LHCN-M2 (cell line): ENCODE measurements at places on chromosomes 7 and 10. TPM values are rescaled to one million over a fixed set of nuclear protein-coding genes. Genes with fewer than 3 reads are reported as not detected.

- DNase-seq, result peak; percentile 67
Measured at GRCh38 chr10:22605168-22605567, 109.2 kb downstream of the PIP4K2A start.

Gene KNDC1
- 0.11 TPM in 1 of 2 replicates, not detected in the other for total RNA-seq

GRCh38 chr7:51613911-51614357 lies 297.3 kb upstream of the COBL start:
- no peak for DNase-seq

Gene CCDC146
- total RNA-seq, result 0.92 and 2.1 TPM in 2 replicates

DNA sequence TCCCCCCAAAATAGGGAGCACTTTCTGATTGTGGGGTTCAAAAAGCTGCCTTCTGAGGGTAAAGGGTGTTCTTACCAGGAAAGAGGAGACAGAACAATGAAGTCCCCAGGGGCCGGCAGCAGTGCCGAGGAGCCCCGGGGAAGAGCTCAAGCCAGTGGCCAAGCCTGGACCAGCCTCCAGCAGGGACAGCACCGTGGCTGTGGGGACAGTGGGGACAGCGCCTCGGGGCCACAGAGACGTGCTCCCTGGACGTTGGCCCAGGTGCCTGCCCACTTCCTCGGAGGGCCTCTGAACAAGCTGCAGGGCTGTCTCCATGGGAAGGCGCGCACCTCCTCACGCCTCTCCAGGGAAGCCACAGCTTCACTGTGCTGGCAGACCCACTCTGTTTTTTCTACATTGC lies 312.6 kb downstream of the PTPRN2 start:
- DNase-seq, result no peak

Gene MYOZ1
- total RNA-seq, result not detected in 2 replicates

DNA sequence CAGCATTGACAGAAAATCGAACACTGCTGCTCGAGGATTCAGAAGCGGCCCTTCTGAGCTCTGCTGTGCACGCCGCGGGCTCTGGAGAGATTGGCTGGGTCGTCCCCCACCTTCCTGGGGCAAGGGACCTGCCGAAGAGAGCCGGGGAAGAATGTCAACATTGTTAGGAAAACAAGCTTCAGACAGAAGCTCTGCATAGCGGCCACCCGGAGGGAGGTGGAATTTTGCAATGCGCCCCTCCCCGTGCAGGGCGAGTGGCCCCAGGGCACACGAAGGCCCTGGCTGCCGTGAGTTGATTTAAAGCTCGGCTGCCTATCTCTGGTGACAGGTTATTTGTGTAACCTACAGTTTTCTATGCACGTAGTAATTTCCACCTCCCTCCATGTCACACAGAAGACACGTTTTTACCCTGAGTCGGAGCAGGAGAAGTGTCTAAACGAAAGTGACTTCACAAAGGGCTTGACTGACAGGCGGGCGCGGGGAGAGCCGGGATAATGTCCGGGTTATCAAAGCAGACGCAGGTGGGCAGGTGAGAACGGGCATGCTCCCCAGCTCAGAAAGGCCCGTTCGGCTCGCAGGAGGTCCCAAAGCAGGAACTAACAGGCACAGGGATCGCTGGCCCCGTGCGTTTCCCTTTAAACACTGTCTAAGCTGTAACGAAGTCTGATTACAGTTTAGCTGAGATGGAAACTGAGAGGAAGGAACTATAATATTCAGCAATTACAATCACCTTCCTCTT lies 84.6 kb downstream of the PDGFA start:
- no peak for DNase-seq

- no peak for DNase-seq
Measured at GRCh38 chr10:75513292-75513885, 82.0 kb downstream of the LRMDA start.

- DNase-seq, result peak; percentile 18
Measured at GRCh38 chr10:121873236-121873635, 54.6 kb downstream of the ATE1 start.

DNA sequence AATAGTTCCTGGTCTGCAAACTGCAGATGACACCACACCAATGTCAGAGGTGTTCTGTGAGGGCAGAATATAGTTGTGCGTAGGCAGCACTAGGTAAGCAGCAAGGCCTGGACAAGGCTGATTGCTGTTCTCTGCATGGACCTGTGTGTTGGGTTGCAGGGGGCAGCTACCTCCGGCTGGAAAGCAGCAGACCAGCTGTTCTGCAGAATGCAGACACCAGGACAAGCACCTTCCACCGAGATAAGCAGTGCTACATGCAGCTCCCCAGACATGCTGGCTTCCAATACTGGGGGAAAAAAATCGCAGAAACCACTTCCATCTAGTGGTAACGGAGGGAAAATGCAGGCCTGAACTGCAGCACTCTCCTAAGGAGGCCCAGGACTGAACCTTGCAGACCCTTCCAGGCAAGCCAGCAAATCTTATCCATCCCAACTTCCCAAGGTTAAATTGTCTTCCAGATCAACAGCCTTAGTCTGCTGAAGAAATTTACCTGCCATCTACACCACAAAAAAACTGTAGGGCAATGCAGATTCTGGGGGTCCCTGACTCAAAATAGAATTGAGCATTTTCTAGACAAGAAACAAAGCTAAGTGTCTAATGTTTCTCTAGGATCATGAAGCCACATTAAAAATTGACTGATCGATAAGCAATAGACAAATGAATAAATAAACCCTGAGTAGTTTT lies 50.5 kb upstream of the COBL start:
- peak; percentile 56 for DNase-seq

DNA sequence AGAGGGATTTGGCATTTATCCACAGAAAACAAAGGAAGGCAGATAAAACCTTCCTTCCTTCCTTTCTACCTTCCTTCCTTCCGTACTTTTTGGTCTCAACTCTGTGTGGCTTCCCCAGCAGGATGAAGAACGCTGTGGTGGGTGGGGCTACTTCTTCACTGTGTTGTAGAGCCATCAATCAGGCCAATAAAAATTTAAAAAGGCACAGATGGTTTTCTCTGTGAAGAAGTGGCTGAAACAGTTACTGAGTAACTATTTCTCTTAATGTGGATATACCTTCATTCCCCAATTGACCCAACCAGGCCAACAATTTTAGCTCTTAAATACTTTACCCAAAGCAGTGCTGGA lies 75.8 kb downstream of the ZNF92 start:
- no peak for DNase-seq

DNA sequence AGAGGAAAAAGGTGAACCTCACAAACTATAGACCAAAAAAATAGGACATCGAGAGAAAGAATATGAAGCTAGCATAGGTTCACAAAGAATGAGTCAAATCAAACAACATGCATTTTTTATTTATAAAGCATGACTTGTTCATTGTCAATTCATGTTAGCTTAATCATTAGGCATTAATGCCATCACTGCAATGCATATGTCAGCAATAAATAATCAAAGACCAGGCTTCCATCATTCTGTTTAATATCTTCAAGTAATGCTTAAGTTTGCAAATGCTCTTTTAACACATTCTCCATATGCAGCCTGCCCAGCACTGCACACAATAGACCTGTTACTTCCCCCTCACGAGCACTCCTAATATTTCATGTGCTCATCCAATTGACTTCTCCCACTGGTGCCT lies 8.9 kb upstream of the MAGI2 start:
- DNase-seq, result no peak

GRCh38 chr10:96576277-96576980 lies 10.4 kb downstream of the TM9SF3 start:
- no peak for DNase-seq

GRCh38 chr7:87210506-87210905 lies 9.0 kb downstream of the TMEM243 start:
- no peak for DNase-seq

Gene IL6
- total RNA-seq, result 1.7 TPM in 1 of 2 replicates, not detected in the other

DNA sequence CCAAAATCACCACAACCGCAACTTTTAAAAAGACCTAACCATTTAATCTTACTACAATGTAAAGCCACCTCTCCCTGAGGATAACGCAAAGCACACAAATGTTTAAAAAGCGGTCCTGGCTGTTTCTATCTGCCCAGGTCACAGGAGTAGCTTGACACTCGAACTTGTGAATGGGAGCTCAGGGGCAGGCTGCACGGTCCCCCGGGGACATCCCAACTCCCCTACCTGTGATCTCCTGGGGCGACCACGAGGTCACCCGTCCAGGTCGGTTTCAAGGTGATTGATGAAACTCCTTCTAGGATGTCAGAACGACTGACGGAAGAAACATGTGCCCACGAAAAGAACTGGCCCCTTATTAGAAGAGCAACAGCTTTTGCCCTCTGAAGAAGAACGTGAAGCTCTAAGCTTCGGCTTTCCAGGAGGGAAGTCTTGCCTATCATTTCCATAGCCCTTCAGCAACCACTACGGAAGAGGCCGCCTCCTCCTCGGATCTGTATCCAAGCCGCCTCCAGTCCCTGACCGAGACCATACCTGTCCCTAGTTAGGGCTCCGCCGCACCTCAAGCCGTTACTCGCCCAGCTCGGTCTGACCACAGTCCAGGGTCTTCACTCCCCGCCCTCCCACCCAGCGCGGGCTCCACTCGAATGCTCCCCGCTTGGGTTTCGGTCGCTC lies 459 bp downstream of the CYCS start:
- DNase-seq, result peak; percentile 12

- DNase-seq, result no peak
Measured at GRCh38 chr7:111183321-111183720, 92.4 kb downstream of the LRRN3 start.

DNA sequence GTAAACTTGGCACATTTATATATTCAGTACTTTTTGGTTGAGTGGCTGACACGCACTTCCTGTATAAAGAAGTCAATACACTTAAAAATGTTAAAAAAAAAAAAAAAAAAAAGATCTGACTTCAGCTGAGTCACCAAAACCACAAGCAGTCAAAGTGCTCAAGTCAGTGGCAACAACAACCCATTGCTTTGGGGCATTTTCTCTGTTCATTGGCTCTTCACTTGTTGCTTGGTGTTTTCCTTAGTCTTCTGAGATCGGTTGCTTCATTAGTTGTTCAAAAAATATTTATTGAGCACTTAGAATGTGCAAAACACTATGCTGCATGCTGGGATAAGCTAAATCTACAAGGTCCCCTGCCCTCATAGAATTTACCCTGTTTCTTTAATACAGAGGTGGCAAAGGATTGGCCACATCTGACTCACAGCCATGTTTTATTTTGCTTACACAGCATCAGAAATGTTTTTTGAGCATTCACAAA lies 63.7 kb downstream of the ZNRF2 start:
- peak; percentile 90 for DNase-seq

- no peak for DNase-seq
Measured at GRCh38 chr10:43822631-43823580, 174.2 kb upstream of the ZNF32 start.

GRCh38 chr7:129748356-129749109 lies 137.0 kb downstream of the NRF1 start:
- peak; percentile 25 for DNase-seq

GRCh38 chr7:112790586-112791003 lies 402 bp upstream of the TMEM168 start:
- no peak for DNase-seq

Gene LEP
- total RNA-seq, result not detected in 2 replicates

DNA sequence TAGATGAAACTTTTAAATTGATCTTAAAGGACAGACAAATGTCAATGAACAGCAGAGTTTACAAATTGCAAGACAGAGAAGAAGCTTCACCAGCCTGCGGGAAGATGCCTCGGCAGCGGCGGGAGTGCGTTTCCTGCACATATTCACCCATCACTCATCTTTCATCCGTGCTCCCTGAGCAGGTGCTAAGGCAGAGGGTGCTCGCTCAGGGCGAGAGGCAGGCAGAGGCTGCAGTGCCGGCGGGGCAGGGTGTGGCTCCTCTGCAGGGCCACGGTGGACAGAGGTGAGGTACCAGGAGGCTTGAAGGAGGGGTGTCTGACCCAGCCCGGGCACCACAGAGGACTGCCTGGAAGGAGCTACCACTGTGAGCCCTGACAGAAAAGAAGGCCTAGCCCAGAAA lies 155.2 kb upstream of the PPP2R2D start:
- no peak for DNase-seq

GRCh38 chr7:95686109-95686508 lies 86.2 kb upstream of the DYNC1I1 start:
- peak; percentile 73 for DNase-seq

- no peak for DNase-seq
Measured at GRCh38 chr10:27701938-27702537, 43.6 kb downstream of the MKX start.

Gene ANLN
- total RNA-seq, result 370 and 373 TPM in 2 replicates

- no peak for DNase-seq
Measured at GRCh38 chr7:34655384-34655783, 2.6 kb upstream of the NPSR1 start.

DNA sequence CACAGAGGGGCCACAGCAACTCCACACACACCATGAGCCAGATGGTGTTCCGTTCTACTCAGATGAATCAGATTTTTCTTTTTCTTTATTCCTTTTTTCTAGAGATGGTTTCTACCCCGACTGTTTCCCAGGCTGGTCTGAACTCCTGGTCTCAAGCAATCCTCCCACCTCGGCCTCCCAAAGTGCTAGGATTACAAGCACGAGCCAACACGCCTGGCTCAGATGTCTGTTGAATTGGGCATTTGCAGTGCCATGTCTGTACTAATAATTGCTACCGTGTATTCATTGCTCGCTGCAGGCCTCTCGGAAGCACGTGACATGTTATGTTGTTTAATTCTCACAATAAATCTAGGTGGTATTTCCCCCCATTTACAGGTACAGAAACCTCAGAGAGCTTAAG lies 67.2 kb downstream of the RABGEF1 start:
- DNase-seq, result no peak

GRCh38 chr10:32953277-32953927 lies 4.6 kb downstream of the ITGB1 start:
- no peak for DNase-seq

Gene ZNF107
- total RNA-seq, result 10.5 and 11.3 TPM in 2 replicates

DNA sequence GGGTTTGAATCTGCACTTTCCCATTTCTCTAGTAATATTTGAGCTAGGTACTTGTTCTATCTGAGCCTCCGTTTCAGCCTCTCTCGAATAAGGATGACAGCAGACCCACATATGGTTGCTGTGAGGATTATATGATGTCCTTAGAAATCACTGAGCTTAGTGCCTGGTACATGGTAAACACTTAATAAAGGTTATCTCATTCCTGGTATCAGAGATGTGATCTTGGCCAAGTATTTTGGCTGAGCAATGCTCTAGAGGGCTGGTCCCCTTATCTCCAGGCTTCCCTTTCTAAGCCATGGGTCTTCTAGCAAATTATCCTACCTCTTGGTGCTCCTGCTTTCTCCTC lies 407 bp upstream of the MKRN1 start:
- no peak for DNase-seq

- peak; percentile 80 for DNase-seq
Measured at GRCh38 chr7:75534727-75535307, 42.7 kb downstream of the SPDYE5 start.

GRCh38 chr7:138212314-138212713 lies 136.1 kb downstream of the AKR1D1 start:
- no peak for DNase-seq

- no peak for DNase-seq
Measured at GRCh38 chr7:16816824-16817223, 12.0 kb upstream of the AGR2 start.

Gene SPDYE9
- not detected in 2 replicates for total RNA-seq

DNA sequence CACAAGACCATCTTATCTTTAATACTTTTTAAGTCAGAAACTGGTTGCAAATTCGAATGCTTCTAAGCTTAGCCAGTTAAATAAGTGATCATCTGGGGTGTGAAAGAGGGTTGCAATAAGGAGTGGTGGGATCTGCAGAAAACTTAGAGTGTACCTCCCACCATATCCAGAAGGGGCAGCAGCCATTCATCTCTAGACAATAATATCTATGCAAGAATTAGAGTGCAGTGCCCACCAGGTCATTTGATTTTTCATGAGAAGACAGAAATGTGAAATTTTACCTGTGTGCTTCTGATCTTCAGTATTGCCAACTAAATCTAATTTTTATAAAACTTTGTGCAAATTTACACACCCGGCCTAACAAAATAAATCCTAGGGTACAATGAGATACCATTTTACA lies 127.2 kb upstream of the SP4 start:
- no peak for DNase-seq

Gene TMEM225B
- total RNA-seq, result not detected in 2 replicates

Gene VGF
- 0.45 and 0.69 TPM in 2 replicates for total RNA-seq
